ENCODE measurements at places on chromosomes 2 and 18.
A peak's percentile ranks its signal among the peaks of the same experiment; 100 is the strongest.

DNA sequence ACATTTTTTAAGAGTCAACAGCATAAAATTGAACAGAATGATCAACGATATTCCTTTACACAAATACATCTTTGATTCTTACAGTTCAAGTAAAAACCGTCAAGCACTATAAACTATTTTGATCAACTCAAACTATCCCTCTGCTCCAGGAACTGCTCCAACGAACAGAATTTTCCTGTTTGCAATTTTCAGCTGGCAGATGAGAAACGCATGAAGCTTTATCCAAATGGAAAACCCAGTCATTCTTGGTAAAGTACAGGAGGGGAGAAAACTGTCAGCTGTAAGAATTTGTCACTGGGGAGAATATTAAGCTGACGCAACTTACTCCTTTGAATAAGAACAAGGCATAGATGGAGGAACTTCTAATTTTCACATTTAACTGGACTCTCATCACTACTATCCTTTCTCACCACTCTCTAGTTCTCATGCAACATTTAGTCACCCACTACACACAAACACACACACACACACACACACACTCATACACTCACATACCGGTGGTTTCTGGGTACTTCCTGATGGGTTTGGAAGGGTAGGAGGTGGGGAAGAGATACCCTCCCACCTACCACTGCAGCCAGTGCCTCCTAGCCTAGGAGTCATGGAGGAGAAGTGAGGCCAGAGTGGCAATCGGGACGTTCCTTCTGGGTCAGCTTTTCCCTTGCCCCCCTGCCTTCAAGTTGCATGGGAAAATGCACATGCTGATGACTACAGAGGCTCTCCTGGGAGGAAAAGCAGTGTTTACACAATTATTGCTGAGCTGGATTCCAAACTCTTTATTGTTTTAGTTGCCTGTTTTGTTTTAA, 54.0 kb upstream of the SPATS2L start:
- DNase-seq, result peak; percentile 53

DNA sequence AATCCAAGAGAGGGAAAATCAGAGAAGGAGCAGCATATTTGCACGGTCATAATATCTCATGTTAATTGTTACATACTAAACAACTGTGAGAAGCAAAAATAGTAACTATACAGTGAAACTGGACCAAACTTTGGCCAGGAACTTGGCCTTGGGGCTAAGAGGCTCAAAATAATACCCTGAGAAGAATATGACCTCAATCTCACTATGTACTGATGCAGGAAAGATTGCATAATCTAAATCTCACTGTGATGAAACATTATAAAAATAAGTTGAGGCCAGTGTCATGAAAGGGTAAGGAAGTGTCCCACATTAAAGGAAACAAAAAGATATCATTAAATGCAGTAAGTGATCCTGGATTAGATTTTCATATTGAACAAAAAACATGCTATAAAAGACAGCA, 36.5 kb downstream of the ZRANB3 start:
- DNase-seq, result no peak

- DNase-seq, result no peak
Measured at GRCh38 chr2:224781400-224781799, 65.2 kb upstream of the CCDC195 start.

DNA sequence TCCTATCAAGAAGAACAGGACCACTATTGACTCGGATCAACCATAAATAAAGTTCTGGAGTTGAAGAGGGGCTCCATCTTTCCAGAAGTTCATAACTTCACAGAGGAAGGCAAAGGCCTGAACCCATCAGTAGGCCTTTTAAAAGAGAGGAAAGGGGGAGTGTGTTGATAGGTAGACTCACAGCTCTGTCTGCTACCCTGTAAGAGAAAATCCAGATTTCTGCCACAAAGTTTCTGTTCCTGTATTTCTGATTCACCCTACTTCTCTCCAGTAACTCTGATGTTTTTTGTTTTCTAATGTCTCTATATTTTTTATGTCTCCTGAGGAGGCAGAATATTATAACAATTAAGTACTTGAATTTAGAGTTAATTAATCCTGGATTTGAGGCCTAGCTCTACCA, 564.0 kb downstream of the TNS1 start:
- DNase-seq, result no peak

GRCh38 chr2:226405465-226405864, 394.2 kb downstream of the IRS1 start:
- DNase-seq, result no peak

GRCh38 chr2:64652231-64653108, 1.2 kb downstream of the SERTAD2 start:
- no peak for DNase-seq

DNA sequence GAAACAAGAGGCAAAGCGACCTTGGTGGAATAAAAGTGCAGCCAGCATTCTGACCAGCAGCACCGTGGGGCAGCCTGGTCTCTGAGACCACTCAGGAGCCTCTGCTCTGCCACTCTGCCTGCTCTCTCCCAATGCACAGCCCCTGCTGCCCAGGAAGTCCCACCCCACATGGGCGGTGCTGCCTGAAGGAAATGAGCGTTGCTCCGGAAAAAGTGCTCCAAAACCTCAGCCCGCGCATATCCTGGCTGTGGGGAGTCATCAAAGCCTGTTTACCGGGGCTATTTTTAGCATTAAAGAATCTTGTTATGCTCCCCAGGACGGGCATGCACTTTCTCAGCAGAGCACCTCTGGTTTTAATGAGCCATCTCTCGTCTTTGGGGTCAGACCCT, 54.5 kb downstream of the EPAS1 start:
- DNase-seq, result no peak

DNA sequence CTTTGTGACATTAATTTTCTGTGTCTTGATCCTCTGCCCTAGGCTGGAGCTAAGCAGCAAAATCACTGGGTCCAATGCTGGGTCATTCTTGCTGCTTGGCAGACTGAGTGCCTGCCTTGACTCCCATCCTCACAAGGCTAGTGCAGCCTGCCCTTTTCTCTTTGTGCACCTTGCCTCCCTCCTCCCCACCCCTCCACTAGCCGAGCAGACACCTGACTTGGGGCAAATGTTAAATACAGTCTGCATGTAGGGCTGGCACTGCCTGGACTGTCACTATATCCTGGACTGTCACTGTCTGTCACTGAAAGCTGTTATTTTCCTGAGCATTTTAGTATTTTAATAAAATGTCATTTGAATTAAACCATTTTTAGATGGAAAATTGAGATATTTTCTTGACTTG, 33.4 kb downstream of the MAPRE2 start:
- no peak for DNase-seq

GRCh38 chr2:201171259-201171814, 11.6 kb upstream of the CASP10 start:
- DNase-seq, result no peak

Data from fibroblast of skin of left biceps (primary cell).